ENCODE measurements at places on chromosomes 13 and 19.
A peak's percentile ranks its signal among the peaks of the same experiment; 100 is the strongest.

- no peak for DNase-seq
These were observed 12.9 kb downstream of the COL4A2 start for GRCh38 chr13:110319774-110320509.

DNA sequence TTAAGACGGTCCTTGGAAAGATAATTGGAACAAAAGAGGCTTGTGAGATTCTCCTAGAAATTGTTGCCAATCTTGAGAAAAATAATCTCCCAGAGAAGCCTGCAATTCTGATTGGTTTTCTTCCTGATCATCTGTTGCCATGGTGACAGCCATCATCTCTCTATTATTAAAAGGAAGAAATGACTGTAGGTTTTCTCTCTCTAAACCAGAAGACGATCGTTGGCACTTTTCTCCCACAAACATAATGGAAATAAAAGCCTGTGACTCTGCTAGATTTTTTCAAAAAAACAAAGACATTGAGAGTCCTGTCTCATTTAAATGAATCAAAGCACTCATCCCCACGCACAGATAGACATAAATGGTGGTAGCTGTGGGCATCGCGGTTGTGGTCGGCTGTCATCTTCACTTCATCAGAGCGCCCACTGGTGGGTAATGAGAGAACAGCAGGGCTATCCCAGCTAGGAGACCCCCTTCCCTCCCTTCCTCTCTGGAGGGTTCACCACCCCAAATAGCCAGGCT lies 21.7 kb upstream of the CALM3 start:
- DNase-seq = no peak

DNA sequence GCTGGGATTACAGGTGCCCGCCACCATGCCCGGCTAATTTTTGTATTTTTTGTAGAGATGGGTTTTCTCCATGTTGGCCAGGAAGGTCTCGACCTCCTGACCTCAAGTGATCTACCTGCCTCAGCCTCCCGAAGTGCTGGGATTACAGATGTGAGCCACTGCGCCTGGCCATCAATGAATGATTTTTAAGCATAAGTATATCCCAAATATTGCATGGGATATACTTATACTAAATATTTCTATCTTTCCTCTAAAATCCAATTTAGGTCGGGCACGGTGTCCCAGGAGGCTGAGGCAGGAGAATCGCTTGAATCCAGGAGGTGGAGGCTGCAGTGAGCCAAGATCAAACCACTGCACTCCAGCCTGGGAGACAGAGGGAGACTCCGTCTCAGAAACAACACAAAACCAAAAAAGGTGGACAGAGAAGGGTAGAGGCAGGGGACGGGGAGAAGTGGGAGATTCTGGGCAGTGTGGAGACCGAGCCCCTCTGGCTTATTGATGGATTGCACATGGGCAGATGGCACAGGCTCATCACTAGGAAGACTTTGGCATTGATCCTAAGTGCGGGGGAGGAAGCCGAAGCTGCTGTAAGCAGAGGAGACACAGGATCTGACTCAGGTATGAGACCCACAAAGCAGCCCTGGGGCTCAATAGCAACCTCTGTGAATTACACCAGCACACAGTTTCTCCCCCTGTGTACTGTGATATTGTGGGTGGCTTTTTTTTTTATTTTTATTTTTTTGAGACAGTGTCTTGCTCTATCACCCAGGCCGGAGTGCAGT lies 13.5 kb downstream of the ARRDC5 start:
- no peak for DNase-seq

GRCh38 chr19:13959141-13959961 lies 7.0 kb downstream of the DCAF15 start:
- no peak for DNase-seq

DNA sequence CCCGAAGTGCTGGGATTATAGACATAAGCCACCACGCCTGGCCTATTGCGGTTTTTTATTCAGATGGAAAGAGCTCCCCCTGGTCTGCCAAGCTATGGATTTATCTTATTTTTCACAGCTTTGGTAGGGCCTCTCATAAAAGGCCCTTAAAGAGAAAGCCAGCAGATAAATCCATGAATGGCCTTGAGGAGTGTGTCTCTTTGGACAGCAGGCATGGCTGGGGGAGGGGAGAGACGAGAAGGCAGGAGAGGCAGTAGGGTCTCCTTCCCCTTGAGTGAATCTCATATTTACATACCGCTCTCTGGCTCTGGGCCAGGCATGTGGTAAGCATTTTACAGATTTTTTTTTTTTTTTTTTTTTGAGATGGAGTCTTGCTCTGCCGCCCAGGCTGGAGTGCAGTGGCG lies 25.2 kb downstream of the MARK4 start:
- no peak for DNase-seq

DNA sequence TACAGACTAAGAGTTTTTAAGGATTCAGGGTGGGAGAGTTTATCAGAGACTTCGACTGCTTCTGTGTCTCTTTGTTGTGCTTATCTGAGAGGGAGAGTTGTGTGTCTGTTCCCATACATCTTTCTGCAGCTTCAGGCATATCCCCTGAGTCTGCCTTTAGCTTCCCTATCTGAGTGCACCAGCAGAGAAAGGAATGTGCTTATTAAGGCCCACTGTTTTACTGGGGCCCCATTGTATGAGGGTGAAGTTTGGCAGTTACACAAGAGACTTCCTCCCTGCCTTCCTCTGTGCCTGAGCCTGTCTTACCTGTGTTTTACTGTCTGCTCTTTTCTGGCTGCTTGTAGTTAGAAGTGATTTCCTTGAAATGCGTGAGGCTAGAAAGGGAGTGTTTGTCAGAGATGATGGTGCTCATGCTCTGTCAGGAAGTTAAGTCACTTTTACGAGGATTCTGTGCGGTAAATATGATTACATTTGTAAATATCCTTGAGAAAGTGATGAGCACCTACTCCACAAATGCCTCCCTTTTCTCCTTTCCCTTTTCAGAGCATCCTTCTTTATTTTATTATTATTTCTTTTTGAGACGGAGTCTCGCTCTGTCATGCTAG lies 1228.9 kb upstream of the MIR17HG start:
- DNase-seq = no peak

- no peak for DNase-seq
These were observed 80.5 kb downstream of the GPR12 start for GRCh38 chr13:26680123-26680450.

DNA sequence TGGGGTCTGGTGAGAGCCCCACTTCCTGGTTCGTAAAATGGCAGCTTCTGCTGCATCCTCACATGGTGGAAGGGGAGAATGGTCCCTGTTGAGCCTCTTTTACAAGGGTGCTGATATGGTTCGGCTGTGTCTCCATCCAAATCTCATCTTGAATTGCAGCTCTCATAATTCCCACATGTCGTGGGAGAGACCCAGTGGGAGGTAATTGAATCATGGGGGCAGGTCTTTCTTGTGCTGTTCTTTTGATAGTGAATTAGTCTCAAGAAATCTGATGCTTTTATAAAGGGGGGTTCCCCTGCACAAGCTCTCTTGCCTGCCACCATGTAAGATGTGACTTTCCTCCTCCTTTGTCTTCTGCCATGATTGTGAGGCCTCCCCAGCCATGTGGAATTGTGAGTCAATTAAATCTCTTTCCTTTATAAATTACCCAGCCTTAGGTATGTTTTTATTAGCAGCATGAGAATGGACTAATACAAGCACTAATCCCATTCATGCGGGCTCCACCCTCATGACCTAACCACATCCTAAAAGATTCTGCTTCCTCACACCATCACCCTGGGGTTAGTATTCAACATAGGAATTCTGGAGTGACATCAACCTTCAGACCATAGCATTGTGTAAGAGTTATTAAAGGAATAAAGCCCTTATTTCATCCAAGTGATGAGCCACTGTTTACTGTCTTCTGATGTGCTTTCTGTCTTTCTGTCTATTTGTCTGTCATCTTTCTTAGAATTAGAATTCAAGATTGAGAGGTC lies 159.0 kb upstream of the IRS2 start:
- DNase-seq = no peak

GRCh38 chr13:20161275-20161950 lies 561 bp upstream of the GJA3 start:
- no peak for DNase-seq

DNA sequence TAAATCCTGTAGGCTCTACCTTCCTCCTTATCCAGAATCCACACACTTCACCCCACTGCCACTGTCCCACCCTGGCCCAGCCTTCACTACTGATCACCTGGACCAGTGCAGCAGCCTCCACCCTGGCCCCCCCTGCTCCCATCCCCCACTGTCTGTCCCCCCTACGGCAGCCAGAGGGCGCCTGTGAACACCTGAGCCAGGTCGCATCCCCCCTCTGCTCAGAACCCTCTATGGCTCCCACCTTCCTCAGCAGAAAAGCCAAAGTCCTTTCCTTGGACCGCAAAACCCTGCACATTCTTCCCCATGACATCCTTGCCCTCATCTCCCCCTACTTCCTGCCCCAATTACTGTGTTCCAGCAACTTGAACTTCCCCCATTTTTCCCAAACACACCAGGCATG lies 20.6 kb downstream of the ELAVL3 start:
- DNase-seq = no peak

DNA sequence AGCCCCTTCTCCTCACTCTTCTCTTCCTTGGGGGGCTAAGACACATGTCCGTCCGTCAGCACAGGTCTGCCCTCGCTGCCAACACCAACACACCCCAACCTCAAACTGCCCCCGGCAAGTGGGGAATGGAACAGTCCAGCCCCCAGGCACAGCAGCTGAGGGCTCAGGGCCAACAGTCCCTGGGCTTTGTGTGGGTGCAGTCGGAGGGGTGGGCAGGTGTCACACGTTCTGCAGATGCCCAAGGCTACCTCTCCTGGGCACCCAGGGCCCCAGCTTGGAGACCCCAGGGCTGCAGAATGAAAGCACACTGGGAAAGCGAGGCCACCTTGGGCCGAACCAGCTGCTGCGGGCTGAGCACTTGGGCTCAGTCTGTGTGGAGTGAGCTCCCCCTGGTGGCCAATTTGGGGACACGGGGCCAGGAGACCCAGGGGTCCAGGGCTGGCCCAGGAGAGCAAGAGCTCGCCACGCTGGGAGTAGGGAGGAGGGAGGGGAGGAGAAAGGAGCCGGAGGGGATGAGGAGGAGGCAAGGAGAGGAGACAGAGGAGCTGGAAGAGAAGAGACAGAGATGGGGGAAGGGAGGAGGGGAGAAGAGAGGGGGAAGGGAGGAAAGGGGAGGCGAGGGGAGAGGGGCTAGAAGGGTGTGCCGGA lies 14.0 kb upstream of the ATP8B3 start:
- DNase-seq = peak; percentile 100

DNA sequence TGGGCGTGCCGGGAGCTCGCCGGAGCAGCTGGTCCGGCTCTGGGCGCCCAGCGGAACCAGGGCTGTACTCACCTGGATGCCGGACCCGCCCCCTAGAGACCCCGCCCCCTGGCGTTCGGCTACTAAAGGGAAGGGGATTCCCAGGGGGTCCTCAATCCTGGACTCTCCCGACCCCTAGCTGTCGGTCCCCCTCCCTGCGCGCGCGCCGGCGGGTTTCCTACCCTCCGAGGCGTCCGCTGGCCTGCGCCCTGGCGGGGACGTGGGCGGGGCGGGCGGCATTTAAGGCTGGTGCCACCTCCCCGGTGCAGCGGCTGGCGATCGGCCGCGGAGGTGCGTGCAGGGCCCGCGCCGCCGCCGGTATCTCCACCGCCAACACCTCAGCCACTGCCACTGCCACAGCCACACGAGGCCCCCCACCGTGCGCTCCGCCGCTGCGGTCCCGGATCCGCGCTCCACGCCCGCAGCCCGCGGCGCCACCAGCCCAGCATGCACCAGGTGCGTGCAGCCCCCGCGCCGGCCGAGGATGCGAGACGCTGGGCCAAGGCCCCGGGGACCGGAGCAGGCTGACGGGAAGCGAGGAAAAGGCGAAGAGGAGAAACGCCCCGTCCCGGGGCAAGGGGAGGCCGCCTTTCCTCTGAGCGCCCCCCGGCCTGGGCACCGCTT lies at the start of gene ATP12A:
ATP12A (plus strand) TSS at position 151 of the 663 bp plus-strand sequence; CDS start at position 487, 336 bp downstream.
- no peak for DNase-seq

DNA sequence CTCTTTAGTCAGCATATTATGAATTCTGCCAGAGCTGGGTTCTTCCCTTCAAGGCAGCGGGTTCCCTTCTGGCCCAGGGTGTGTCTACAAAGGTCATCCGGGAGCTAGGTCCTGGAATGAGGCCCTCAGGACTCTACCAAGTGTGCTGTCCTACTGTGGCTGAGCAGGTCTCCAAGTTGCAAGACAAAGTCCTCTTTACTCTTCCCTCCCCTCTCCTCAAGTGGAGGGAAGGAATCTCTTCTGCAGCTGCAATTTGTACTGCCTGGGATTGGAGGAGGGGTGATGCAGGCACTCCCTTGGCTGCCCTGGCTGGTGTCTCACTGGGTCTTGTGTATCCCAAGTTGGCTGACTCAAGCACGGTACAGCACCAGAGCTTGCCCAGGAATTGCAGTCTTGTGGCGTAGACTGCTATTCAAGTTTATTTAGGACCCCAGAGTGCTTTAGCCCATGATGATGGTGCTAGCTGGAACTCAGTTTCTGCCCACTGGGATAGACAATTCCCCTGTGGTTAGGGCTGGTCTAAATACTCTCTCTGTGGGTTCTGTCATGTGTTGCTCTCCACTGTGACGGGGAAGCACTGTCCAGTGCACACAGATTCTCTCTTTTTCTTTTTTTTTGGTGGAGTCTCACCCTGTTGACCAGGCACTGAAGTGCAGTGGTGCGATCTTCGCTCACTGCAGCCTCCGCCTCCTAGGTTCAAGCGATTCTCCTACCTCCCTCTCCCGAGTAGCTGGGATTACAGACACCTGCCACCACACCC lies 28.5 kb downstream of the RFC3 start:
- no peak for DNase-seq

GRCh38 chr13:110331362-110331761 lies 24.3 kb downstream of the COL4A2 start:
- no peak for DNase-seq

DNA sequence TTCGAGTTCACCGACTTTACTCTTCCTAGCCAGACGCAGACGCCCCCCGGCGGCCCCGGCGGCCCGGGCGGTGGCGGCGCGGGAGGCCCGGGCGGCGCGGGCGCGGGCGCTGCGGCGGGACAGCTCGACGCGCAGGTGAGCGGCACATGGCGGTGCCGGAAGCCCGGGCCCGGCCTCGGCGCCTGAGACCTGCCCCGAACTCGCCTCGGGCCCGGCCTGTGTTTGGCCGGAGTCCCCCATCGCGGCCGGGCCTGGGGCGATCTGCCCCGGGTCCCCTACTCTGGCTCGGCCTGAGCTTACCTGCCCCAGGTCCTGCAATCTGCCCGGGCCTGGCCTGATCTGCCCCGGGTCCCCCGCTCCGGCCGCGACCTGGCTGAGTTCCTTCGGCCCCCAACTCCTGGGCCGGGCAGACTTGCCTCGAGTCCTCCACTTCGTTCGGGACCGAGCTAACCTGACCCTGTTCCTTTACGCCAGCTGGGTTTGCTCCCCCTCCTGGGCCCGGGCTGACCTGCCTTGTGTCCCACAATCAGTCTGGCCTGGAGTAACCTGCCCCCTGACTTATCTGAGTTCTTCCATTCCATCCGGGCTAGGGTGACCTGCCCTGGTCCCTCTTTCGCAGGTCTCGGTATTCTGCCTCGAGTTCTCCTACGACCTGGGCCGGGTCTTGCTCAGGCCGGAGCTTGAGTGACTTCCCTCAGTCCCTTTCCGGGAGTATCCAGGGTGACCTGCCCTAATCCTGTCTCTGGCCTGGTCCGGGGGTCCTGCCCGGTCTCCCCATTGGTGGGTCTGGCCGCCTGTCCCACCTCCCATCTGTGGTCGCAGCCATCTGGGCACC lies 764 bp downstream of the UPF1 start:
- DNase-seq = no peak

Data from GM19239 (cell line).